SJCRH30 (cell line): ENCODE measurements at places on chromosomes 2 and 18. TPM values are rescaled to one million over a fixed set of nuclear protein-coding genes. Genes with fewer than 3 reads are reported as not detected.

- H3K36me3 ChIP-seq, result no peaks in the 10 kb centered on the region
- no peaks in the 10 kb centered on the region; the same call in 1 of the 2 replicates for H3K4me1 ChIP-seq
- no peak for DNase-seq
- H3K4me3 ChIP-seq, result no peak overlapping the region
- H3K27me3 ChIP-seq, result no peaks in the 10 kb centered on the region
Measured at GRCh38 chr2:75342504-75343175, 143.3 kb upstream of the TACR1 start.

GRCh38 chr2:219408631-219409030 lies 9.5 kb upstream of the DES start:
- no peak overlapping the region for H3K4me3 ChIP-seq
- DNase-seq, result no peak
- H3K27ac ChIP-seq, result no peak overlapping the region
- peaks cover 49% of the 10 kb centered on the region for H3K4me1 ChIP-seq

- DNase-seq, result no peak
- H3K27ac ChIP-seq, result no peak overlapping the region
- 0 out of 2 replicates have a peak, but pooled peaks cover 4% of the 10 kb centered on the region for H3K27me3 ChIP-seq
- H3K36me3 ChIP-seq, result no peaks in the 10 kb centered on the region
- no peaks in the 10 kb centered on the region for H3K4me1 ChIP-seq
Measured at GRCh38 chr2:195343540-195343939, 313.5 kb upstream of the SLC39A10 start.

- DNase-seq, result no peak
- no peaks in the 10 kb centered on the region for H3K27me3 ChIP-seq
- no peak overlapping the region for H3K4me3 ChIP-seq
- no peak overlapping the region for H3K27ac ChIP-seq
- no peaks in the 10 kb centered on the region for H3K4me1 ChIP-seq
Measured at GRCh38 chr18:61340148-61340547, 6.9 kb downstream of the CDH20 start.

- H3K36me3 ChIP-seq, result no peaks in the 10 kb centered on the region
- peaks cover 12% of the 10 kb centered on the region for H3K4me1 ChIP-seq
- no peak overlapping the region for H3K4me3 ChIP-seq
- DNase-seq, result no peak
- no peaks in the 10 kb centered on the region for H3K27me3 ChIP-seq
- H3K27ac ChIP-seq, result no peak overlapping the region
Measured at GRCh38 chr2:84925336-84925723, 19.9 kb downstream of the TMSB10 start.

DNA sequence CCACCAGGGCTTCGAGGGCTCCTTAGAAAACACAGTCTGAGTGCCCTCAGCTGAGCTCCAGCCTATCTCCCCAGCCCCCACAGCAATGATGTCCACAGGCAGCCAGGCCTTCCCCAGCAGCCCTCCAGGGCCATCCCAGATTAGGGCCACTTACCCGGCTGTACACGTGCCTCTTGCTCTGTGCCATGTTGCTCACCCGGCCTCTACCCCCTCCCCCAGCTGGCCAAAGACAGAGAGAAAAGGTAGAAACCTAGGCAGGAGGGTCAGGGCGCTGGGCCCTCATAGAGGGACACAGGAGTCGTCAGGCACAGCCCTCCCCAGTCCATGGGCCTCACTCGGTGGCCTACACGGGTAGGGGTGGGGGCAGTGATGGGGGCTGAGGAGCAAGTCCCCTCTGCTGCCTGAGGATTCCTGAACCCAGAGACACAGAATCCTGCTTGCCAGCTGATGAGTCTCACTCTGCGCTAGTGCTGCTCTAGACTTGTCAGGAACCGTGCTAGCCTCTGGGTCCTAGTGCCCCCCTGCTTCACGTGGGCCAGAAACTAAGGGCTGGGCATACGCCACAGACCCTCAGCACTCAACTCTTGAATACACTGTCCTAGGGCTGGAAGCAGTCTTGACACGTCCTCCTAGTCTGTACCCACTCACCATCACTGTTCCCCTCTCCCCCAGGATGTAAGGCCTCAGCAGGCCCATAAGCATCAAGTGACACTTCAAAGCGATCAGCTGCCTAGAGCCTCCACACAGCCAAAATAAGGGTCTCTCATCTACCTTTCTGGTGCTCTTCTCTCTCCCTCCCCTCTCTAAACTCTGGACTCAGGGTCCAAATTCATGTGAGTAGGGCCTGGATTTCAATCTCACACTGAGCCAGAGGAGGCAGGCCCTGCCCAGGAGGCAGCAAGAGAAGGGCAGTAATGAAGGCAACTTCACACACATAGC lies at the start of gene DCTN1:
Gene DCTN1, minus strand, starts transcription at position 461 of the 939 bp plus-strand sequence. Its CDS starts 274 bp downstream, at position 187.
- H3K36me3 ChIP-seq, result peaks cover 15% of the 10 kb centered on the region; the same call in 1 of the 2 replicates
- peak; percentile 55 for DNase-seq
- H3K27ac ChIP-seq, result no peak within 1 kb of the TSS

- H3K4me3 ChIP-seq, result no peak overlapping the region
- H3K27me3 ChIP-seq, result no peaks in the 10 kb centered on the region
- H3K4me1 ChIP-seq, result no peaks in the 10 kb centered on the region
Measured at GRCh38 chr2:65092791-65093190, 36.6 kb downstream of the CEP68 start.

- H3K36me3 ChIP-seq, result no peaks in the 10 kb centered on the region
- no peak overlapping the region for H3K27ac ChIP-seq
- no peaks in the 10 kb centered on the region for H3K4me1 ChIP-seq
Measured at GRCh38 chr18:6605115-6605869, 124.2 kb upstream of the ARHGAP28 start.

GRCh38 chr2:95574506-95574905 lies 17.3 kb upstream of the TRIM43 start:
- no peaks in the 10 kb centered on the region for H3K27me3 ChIP-seq
- no peaks in the 10 kb centered on the region for H3K36me3 ChIP-seq
- DNase-seq, result no peak
- H3K27ac ChIP-seq, result no peak overlapping the region

DNA sequence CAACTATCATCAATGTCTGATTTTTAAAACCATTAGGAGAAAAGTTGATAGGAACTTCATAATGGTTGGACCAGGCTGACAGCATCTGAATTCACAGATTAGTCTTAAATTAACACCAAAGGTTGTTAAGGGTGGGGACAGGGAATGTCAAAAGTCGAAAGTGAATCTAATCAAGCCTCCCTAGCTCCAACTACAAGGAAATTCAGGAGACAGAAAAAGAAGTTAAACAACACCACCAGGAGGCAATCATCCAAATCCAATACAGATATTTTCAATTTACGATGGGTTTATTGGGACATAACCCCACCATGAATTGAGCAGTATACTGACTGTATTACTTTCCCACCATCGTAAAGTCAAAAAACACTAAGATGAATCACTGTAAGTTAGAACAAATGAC lies 32.8 kb downstream of the ATF2 start:
- no peak overlapping the region for H3K4me3 ChIP-seq
- no peak for DNase-seq
- no peaks in the 10 kb centered on the region for H3K4me1 ChIP-seq
- H3K27me3 ChIP-seq, result no peaks in the 10 kb centered on the region

GRCh38 chr2:17935242-17935885 lies 56.9 kb downstream of the KCNS3 start:
- H3K36me3 ChIP-seq, result peaks cover 27% of the 10 kb centered on the region
- H3K4me3 ChIP-seq, result no peak overlapping the region
- DNase-seq, result no peak
- no peaks in the 10 kb centered on the region for H3K27me3 ChIP-seq
- no peaks in the 10 kb centered on the region for H3K4me1 ChIP-seq

DNA sequence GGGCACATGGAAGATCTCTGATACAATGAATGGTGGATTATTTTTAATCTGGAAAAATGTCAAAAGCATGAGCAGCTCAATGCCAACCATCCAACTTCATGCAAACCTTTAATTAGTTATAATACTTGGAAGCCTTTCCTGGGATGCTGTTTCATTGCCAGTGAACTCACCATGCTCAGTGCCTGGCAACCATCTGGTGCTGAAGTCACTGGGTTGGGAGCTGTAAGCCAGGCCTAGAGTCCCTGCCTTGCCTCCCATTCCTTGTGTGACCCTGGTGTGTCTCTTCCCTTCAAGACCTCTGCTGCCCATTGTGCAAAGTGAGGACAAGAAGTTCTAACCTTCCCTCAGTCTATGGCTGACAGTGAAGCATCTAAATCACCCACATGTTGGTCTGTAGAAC lies 458.7 kb downstream of the RNF144A start:
- H3K4me1 ChIP-seq, result peaks cover 7% of the 10 kb centered on the region
- H3K27me3 ChIP-seq, result no peaks in the 10 kb centered on the region; the same call in 1 of the 2 replicates
- H3K36me3 ChIP-seq, result no peaks in the 10 kb centered on the region
- H3K4me3 ChIP-seq, result no peak overlapping the region
- no peak overlapping the region for H3K27ac ChIP-seq
- DNase-seq, result no peak

- no peaks in the 10 kb centered on the region; the same call in 1 of the 2 replicates for H3K27me3 ChIP-seq
- no peak overlapping the region for H3K4me3 ChIP-seq
- H3K4me1 ChIP-seq, result no peaks in the 10 kb centered on the region
- H3K36me3 ChIP-seq, result no peaks in the 10 kb centered on the region
Measured at GRCh38 chr2:109066917-109067597, 61.9 kb upstream of the SH3RF3 start.

GRCh38 chr18:49169037-49169521 lies 218.3 kb upstream of the SMAD7 start:
- H3K27ac ChIP-seq, result no peak overlapping the region
- no peaks in the 10 kb centered on the region for H3K36me3 ChIP-seq
- no peaks in the 10 kb centered on the region for H3K27me3 ChIP-seq
- H3K4me3 ChIP-seq, result no peak overlapping the region

DNA sequence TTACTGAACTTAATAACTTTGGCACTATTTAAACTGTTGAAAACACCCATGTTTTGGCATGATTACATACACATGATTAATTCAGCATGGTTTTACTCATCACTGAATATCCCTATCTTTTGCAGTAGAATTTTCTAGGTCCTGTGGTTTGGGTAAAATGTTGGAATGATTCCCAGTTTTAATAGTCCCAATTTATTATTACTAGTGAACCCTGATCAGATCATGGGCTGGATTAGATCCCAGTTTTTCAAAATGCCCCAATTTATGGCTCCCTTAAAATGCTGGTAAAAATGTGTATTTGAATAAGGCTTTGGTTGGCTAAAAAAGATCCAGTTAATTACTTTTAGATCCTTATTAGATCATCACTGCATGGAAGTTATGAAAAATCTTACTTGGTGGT lies 273.6 kb upstream of the NRP2 start:
- peaks cover 13% of the 10 kb centered on the region for H3K4me1 ChIP-seq
- H3K27me3 ChIP-seq, result no peaks in the 10 kb centered on the region
- no peaks in the 10 kb centered on the region; the same call in 1 of the 2 replicates for H3K36me3 ChIP-seq
- H3K4me3 ChIP-seq, result no peak overlapping the region

- H3K27ac ChIP-seq, result peak overlapping the region; percentile 26; the same call in 1 of the 2 replicates
- no peak overlapping the region for H3K4me3 ChIP-seq
- H3K4me1 ChIP-seq, result peaks cover 3% of the 10 kb centered on the region; the same call in 1 of the 2 replicates
- no peaks in the 10 kb centered on the region for H3K36me3 ChIP-seq
Measured at GRCh38 chr18:12597760-12598159, 60.1 kb downstream of the SPIRE1 start.

GRCh38 chr2:233997707-233998106 lies 52.8 kb upstream of the SPP2 start:
- peaks cover 12% of the 10 kb centered on the region for H3K4me1 ChIP-seq
- H3K27ac ChIP-seq, result no peak overlapping the region; the same call in 1 of the 2 replicates
- no peaks in the 10 kb centered on the region for H3K36me3 ChIP-seq
- no peaks in the 10 kb centered on the region for H3K27me3 ChIP-seq
- H3K4me3 ChIP-seq, result no peak overlapping the region

DNA sequence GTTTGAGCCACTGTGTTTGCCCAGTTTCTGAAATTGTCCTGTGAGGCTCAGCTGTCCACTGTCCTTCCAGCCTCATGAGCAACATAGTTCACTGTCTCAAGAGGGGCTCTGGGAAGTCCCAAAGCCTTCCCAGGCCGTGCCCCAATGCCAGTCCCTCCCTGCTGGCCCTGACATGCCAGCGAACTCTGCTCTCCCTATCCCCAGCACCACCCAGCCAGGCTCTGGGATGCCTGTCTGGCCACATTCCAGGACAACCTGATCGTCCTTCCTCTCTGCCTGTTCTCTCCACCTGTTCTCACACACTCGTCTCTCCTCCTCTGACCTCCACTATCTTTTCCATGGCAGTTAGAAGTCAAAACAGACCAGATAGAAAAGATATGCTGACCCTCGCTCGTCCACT lies 278.0 kb upstream of the ID2 start:
- H3K27ac ChIP-seq, result no peak overlapping the region
- peaks cover 5% of the 10 kb centered on the region; the same call in 1 of the 2 replicates for H3K4me1 ChIP-seq
- no peaks in the 10 kb centered on the region for H3K27me3 ChIP-seq
- no peak overlapping the region for H3K4me3 ChIP-seq

DNA sequence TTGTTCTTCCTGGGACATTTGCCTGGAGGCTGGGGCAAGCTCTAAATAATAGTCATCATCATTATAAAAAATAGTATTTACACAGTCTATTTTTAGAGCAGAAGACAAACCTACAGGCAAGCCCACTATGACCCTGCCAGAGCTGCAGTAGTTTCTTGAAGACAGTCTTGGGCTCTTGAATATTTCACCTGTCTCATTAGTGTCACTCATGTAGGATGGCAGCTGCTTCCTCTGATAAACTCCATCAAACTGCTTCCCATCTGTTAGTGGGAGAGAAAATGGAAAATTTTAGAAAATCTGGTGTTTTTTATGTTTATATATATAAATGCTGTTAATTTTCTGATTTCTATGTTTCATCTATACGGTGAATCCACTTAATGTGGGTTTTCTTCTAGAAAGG lies 8.5 kb upstream of the CYRIA start:
- H3K27me3 ChIP-seq, result no peaks in the 10 kb centered on the region
- no peak overlapping the region for H3K4me3 ChIP-seq
- no peak overlapping the region for H3K27ac ChIP-seq

GRCh38 chr2:64863097-64863820 lies 125.9 kb upstream of the SLC1A4 start:
- no peaks in the 10 kb centered on the region for H3K27me3 ChIP-seq
- no peak overlapping the region for H3K27ac ChIP-seq
- H3K36me3 ChIP-seq, result no peaks in the 10 kb centered on the region
- DNase-seq, result no peak
- peaks cover 34% of the 10 kb centered on the region for H3K4me1 ChIP-seq

MYO5B gene
- 39.1 and 39.7 TPM in 2 replicates for total RNA-seq

UBR3 gene
- total RNA-seq, result 26.4 and 31.4 TPM in 2 replicates

CRACDL gene
- total RNA-seq, result not detected in 2 replicates

SKOR2 gene
- not detected in 2 replicates for total RNA-seq

EVX2 gene
- total RNA-seq, result not detected in 2 replicates

YIPF4 gene
- total RNA-seq, result 52.8 and 65.8 TPM in 2 replicates

SP5 gene
- 0.10 TPM in 1 of 2 replicates, not detected in the other for total RNA-seq

RASGRP3 gene
- 2.0 and 2.8 TPM in 2 replicates for total RNA-seq

RND3 gene
- 31.7 and 43.4 TPM in 2 replicates for total RNA-seq

BOLL gene
- total RNA-seq, result 0.38 and 0.51 TPM in 2 replicates

BCL2 gene
- total RNA-seq, result 6.0 and 6.8 TPM in 2 replicates

BOK gene
- total RNA-seq, result 6.6 and 7.3 TPM in 2 replicates

CCDC141 gene
- total RNA-seq, result 5.3 and 5.5 TPM in 2 replicates
